Calu3 (cell line): ENCODE measurements at places on chromosomes 2 and 18.

- DNase-seq, result no peak
Measured at GRCh38 chr18:11665587-11665986, 23.5 kb upstream of the GNAL start.

GRCh38 chr2:192413812-192414681, 219.3 kb upstream of the TMEFF2 start:
- no peak for DNase-seq

DNA sequence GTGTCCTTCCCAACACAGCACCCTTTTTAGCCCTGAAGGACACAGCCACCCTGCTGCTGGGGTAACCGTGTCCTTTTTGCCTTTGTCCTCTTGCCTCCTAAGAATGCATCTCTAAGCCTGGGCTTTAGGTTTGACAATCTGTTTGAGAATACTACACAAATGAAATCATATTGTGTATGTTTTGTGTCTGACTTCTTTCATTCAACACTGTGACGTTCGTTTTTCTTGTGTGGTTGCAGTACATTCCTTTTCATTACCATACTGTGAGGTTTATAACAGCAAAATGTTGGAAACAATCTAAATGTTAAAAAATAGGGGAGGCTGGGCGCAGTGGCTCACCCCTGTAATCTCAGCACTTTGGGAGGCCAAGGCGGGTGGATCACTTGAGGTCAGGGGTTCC, 11.2 kb downstream of the ASPRV1 start:
- DNase-seq, result no peak

DNA sequence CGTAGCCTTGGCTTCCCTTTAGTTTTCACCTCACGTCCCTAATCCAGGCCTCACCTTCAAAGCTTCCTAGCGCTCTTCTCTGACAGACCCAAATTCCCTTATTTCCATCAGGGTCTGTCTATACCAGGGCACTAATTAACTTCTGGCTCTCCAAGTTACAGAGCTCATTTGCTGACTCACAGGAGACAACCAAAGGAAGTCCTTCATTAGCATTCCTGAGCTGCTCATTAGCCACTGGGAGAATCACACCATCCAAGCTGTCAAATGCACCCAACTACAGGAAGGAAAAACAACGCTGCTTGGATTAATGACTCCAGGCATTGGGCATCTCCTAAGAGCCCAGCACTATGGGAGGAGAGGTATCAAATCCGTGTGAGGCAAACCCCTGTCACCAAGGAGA, 109.8 kb upstream of the ALK start:
- no peak for DNase-seq

DNA sequence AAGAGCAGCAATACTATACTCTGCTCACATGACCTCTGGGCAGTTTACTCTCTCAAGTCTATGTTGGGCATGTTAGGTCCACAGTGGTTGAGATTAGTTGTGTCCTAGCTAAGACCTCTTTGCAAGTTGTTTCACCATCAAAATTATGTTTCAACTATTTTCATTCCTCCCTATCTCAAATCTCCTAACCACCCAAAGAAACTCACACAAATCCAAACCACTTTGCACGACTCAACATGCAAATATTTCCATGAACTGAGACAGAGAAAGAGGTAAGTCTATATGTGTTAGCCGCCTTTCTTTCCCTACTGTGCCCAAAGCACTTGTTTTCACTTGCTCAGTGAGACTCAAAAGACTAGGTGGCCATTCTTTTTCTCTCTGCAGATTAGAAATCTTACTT, 546.8 kb downstream of the TNS1 start:
- no peak for DNase-seq
